Neural crest cell (in vitro differentiated cells): ENCODE measurements at places on chromosomes 16 and 17. TPM values are rescaled to one million over a fixed set of nuclear protein-coding genes. Genes with fewer than 3 reads are reported as not detected.

DNA sequence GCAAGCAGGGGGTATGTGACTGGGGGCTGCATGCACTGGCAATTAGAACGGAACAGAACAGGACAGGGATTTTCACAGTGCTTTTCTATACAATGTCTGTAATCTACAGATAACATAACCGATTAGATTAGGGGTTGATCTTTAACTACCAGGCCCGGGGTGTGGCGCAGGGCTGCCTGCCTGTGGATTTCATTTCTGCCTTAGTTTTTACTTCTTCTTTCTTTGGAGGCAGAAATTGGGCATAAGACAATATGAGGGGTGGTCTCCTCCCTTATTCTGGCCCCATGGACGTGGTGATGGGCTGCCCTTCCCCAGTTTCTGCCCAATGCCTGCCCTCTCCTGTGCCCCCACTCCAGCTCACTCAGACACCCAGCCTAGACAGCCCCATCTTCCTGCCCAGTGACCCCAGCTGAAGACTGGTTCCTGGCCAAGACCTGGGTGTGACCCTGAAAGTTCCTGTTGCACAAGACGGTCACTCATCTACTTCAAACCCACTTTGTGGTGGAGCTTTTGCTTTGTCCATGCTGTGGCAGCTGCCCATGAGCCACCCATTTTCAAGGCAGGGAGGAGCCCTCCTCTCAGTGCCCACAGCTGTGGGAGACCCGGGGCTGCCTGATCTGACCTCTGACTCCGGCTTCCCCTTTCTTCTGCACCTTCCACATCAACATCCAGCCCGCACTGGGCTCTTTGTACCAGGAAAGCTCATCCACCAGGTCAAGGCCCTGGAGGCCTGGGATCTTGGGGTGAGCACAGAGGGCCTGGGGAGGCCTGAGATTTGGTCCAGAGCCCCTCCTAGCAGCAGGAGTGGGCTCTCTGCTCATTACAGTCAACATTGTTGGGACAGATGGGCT lies 18.6 kb downstream of the ALOX12B start:
- peaks cover 15% of the 10 kb centered on the region for H3K4me1 ChIP-seq
- no peak overlapping the region for H3K4me3 ChIP-seq
- H3K27me3 ChIP-seq, result peaks cover 99% of the 10 kb centered on the region
- no peak overlapping the region for H3K27ac ChIP-seq
- DNase-seq, result no peak
- H3K36me3 ChIP-seq, result no peaks in the 10 kb centered on the region

The FBRS gene
- total RNA-seq, result 63.6 and 67.1 TPM in 2 replicates

- DNase-seq, result peak; percentile 66
- H3K27ac ChIP-seq, result no peak overlapping the region
- H3K36me3 ChIP-seq, result peaks cover 11% of the 10 kb centered on the region
- no peaks in the 10 kb centered on the region for H3K27me3 ChIP-seq
These were observed 14.3 kb downstream of the KPNB1 start for GRCh38 chr17:47663912-47664623.

DNA sequence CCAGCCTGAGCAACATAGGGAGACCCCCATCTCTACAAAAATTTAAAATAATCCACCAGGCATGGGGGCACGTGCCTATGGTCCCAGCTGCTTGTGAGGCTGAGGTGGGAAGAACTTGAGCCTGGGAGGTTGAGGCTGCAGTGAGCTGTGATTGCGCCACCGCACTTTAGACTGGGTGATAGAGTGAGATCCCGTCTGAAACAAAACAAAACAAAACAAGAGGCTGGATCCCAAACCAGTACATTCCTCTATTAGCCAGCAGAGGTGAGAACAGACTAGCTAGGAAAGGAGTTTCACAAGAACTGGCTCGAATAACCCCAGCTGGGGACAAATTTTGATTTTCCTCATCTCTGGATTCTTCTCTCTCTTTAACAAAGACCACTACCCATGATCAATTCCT lies 366.7 kb upstream of the ZFHX3 start:
- H3K36me3 ChIP-seq, result no peaks in the 10 kb centered on the region
- no peaks in the 10 kb centered on the region for H3K4me1 ChIP-seq
- H3K4me3 ChIP-seq, result no peak overlapping the region
- no peaks in the 10 kb centered on the region for H3K27me3 ChIP-seq

GRCh38 chr17:28055546-28056275 lies 13.2 kb downstream of the NLK start:
- H3K27ac ChIP-seq, result no peak overlapping the region
- no peak for DNase-seq
- H3K4me1 ChIP-seq, result peaks cover 13% of the 10 kb centered on the region
- H3K4me3 ChIP-seq, result no peak overlapping the region
- H3K27me3 ChIP-seq, result no peaks in the 10 kb centered on the region

- DNase-seq, result no peak
- peaks cover 37% of the 10 kb centered on the region for H3K4me1 ChIP-seq
- H3K27me3 ChIP-seq, result no peaks in the 10 kb centered on the region
- H3K4me3 ChIP-seq, result no peak overlapping the region
These were observed 94.9 kb downstream of the ANKRD11 start for GRCh38 chr16:89395150-89396142.

GRCh38 chr16:12131755-12132154 lies 155.2 kb downstream of the SNX29 start:
- H3K36me3 ChIP-seq, result peaks cover 4% of the 10 kb centered on the region
- peaks cover 11% of the 10 kb centered on the region for H3K4me1 ChIP-seq
- no peak overlapping the region for H3K4me3 ChIP-seq
- H3K27ac ChIP-seq, result no peak overlapping the region
- no peak for DNase-seq

- H3K27ac ChIP-seq, result no peak overlapping the region
- H3K4me3 ChIP-seq, result no peak overlapping the region
- H3K4me1 ChIP-seq, result peaks cover 5% of the 10 kb centered on the region
- no peaks in the 10 kb centered on the region for H3K36me3 ChIP-seq
- no peaks in the 10 kb centered on the region for H3K27me3 ChIP-seq
- no peak for DNase-seq
These were observed 80.6 kb downstream of the LMF1 start for GRCh38 chr16:890217-890616.

The RAI1 gene
- total RNA-seq, result 53.6 and 54.0 TPM in 2 replicates

GRCh38 chr17:73495641-73496040 lies 148.6 kb downstream of the SDK2 start:
- no peak for DNase-seq
- no peaks in the 10 kb centered on the region for H3K27me3 ChIP-seq
- peaks cover 33% of the 10 kb centered on the region for H3K4me1 ChIP-seq
- no peak overlapping the region for H3K4me3 ChIP-seq
- H3K27ac ChIP-seq, result no peak overlapping the region

DNA sequence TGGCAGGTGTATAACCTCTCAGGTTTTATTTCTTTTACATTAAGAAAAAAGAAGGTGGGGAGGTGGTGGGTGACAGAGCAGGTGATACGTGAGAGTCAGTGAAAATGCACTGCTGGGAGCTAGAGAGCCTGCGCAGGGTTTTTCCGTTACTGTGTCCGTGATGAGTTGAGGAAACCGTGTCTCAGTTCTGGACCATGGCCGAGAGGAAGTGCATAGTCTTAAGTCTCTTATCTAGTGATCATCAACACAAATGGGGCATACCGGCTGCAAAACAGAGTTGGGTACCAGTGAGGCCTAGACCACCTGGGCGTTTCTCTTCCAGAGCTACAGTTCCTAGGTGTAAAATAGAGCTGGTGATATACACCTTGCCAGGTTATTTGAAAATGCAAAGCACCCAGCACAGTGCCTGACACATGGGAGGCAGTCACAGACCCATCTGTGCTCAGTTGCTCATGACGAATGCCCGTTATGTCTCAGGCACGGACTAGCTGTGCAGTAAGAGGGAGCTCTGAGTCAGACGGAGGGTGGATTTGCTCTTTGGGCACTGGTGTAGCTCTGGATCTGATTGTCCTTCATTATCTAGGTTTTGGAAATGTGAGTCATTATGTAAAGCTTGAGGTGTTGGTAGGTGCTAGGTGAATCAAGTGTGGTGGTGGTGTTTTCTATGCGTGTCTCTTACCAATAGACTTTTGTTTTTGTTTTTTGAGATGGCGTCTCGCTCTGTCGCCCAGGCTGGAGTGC lies 60.9 kb downstream of the RPTOR start:
- no peaks in the 10 kb centered on the region for H3K27me3 ChIP-seq
- H3K36me3 ChIP-seq, result peaks cover 11% of the 10 kb centered on the region
- peaks cover 3% of the 10 kb centered on the region for H3K4me1 ChIP-seq
- DNase-seq, result no peak
- H3K27ac ChIP-seq, result no peak overlapping the region

- DNase-seq, result no peak
- H3K27ac ChIP-seq, result no peak overlapping the region
- no peaks in the 10 kb centered on the region for H3K4me1 ChIP-seq
- H3K4me3 ChIP-seq, result no peak overlapping the region
These were observed 22.5 kb downstream of the HEATR3 start for GRCh38 chr16:50088302-50088701.
